Stimulated activated CD4-positive, alpha-beta T cell treated with anti-CD3 and anti-CD28 coated beads, Interleukin-1b, Interleukin-23, amount 100 ng/mL, for 48 hours (primary cell): ENCODE measurements at places on chromosomes 4 and X.

DNA sequence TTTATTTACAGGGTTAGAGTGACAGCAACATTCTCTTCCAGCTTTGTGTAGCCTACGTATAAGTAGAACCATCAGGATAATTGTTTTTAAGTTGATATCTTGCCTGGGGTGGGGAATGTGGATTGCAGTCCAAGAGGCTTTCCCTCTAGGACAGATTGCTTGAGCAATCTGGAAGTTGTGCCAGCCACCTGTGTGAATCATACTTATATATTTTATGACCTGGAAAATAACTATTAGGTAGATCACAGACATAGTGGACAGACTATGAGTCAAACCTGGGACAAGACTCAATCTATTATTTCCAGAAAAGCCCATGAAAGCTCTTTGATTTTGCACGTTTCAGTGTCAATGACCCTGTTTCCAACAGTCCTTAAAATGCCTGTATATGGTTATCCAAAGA is 98.9 kb downstream of the TLL1 start:
- DNase-seq, result no peak

GRCh38 chr4:31791666-31792065 is 1071.5 kb downstream of the PCDH7 start:
- no peak for DNase-seq

DNA sequence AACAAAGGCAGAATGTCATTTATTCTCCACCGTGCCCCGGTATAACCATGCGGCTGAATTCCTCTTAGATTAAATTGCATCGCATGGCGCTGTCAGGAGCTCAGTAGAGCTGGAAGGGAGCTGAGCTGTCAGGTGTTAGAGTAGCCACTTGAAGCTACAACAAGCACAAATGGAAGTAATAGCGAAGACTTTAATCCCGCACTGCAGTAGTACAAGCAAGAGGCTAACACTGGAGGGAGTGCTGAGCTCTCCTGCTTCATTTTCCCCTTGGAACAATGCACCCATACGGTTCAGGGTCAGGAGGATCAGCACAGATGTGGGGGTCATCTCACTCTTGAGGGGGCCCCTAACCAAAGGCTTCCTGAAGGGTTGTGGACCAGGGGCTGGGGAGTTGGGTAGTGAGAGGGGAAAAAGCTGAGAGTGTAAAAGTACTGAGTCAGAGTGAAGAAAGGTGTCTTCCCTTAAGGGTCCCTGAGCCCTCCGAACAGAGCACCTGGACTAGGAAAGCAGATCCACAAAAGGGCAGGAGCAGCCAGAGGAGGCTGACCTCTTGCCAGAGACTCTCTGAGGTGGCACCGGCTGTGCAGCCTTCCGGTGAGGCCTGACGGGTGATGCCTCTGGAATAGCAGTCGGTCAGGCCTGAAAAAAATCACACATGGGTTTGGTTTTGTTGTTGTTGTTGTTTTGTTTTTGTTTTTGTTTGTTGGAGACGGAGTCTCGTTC is 36.0 kb upstream of the CBR4 start:
- DNase-seq, result no peak

DNA sequence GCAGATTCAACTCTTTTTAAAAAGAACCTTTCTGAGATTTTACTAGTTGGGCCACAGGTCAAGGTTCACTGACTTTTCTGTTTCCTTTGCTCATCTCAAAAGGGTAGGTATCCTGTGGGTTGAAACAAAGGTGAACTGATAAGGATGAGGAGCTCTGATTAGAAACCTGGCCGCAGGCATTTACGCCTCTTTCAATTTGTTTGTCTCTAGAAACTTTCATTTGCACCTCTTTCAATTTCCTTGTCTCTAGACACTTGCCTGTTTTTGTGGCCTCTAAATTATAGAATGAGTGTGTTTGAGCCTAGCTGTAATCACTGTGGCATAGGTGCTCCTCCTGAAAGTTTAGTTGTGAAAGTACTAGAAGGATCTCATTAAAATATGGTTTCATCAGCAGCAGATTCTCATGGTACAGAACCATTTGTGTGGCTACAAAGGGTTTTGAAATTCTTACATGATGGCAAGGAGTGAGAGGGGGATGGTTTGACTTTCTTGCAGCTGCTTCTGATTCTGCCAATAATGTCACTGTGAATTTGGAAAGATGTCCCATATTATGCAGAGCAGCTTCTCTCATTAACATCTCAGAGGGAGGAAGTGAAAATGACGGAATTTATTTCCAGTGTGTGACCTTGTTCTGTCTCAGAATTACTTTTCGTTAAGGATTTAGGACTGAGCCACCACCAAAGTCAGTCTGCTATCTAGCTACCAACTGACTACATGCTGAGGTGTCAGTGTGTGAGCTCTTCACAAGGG is 142.2 kb downstream of the SH2D1A start:
- DNase-seq, result no peak

DNA sequence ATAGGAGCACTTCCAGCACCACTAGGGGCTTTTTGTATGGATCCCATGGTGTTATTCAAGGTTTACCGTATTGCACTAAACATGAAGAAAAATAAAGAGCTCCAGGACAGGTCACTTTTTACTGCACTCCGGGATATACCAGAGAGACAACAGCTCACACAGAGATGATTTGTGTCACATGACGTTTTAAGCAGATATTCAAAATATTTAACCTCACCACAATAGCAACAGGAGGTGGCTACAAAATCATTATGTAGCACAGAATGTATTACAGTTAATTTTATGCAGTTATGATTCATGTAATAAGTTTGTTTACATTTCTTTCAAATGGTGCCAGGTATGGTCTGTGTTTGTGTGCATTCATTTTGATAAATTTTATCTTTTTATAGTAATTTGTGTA is 100.6 kb downstream of the LUZP4 start:
- no peak for DNase-seq

DNA sequence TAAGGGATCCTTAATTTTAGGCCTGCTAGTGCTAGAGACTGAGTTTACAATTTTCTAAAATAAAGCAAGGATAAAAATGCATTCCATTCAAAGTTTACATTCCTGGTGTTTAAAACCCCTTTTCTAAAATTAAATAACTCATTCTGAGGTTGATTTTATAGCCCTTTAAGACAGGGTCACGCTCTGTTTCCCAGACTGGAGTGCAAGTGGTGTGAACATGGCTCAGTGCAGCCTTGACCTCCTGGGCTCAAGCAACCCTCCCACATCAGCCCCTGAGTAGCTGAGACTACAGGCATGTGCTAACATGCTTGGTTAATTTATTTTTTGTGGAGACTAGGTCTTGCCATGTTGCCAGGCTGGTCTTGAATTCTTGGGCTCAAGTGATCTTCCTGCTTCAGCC is 6.8 kb upstream of the CDKL2 start:
- DNase-seq, result no peak

GRCh38 chrX:140507223-140507981 is 2.5 kb upstream of the SOX3 start:
- DNase-seq, result no peak

DNA sequence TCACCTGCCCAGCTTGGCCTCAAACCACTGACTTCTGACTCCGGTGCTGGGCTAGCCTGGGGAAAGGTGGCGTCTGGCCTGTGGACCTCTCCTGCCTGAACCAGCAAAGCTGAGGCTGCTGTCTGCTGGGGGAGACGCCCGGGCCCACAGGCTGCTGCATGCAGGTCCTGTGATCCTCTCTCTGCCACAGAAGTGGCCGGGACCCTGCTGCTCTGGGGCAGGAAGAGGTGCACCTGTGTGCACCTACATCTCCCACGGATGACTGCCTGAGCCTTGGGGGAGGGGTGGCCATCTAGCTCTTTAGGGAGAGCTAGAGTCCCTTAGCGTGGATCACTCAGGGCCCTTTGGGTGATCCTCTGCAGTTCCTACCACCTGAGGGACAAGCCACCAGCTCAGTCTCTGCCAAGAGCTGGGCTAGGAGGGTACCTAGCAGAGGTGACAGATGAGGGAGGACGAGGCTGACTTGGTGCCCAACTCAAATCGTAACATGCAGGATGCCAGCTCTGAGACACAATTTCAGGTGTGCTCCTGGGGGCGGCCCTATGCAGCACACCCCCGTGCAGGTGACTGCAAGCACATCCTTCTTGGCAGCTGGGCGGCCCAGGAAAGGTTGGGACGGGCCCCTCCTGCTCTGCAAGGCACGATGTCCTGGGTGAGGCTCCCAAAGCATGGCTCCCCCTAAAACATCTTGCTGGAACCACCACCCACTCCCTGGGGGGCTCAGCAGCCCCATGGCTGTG is 22.5 kb downstream of the LETM1 start:
- no peak for DNase-seq

GRCh38 chr4:41670982-41671381 is 77.5 kb downstream of the PHOX2B start:
- DNase-seq, result no peak

GRCh38 chr4:74315376-74315775 is 7.1 kb downstream of the EPGN start:
- DNase-seq, result no peak

DNA sequence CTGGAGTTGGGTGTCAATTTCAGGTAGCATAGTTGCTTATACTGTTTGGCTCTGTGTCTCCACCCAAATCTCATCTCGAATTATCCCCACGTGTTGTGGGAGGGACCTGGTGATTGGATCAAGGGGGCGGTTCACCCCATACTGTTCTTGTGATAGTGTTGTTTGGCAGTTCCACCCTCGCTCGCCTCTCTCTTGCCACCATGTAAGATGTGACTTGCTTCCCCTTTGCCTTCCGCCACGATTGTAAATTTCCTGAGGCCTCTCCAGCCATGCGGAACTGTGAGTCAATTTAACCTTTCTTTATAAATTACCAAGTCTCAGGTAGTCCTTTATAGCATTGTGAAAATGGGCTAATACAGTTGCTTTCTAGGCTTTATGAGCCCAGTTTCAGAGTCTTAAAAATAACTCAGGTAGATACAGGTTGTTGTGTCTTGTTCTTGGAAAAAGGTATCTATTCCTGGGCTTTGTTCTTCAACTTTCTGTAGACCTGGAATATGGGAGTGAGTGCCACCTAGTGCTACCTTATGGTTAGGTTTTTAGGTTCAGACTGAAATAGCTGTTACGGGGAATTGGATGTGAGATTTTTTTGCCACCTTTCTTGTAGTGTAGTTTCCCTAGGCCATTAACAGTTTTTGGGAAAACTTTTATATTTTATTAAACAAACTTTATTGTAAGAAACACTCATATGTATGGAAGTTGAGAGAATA is 15.6 kb downstream of the PGK1 start:
- no peak for DNase-seq

DNA sequence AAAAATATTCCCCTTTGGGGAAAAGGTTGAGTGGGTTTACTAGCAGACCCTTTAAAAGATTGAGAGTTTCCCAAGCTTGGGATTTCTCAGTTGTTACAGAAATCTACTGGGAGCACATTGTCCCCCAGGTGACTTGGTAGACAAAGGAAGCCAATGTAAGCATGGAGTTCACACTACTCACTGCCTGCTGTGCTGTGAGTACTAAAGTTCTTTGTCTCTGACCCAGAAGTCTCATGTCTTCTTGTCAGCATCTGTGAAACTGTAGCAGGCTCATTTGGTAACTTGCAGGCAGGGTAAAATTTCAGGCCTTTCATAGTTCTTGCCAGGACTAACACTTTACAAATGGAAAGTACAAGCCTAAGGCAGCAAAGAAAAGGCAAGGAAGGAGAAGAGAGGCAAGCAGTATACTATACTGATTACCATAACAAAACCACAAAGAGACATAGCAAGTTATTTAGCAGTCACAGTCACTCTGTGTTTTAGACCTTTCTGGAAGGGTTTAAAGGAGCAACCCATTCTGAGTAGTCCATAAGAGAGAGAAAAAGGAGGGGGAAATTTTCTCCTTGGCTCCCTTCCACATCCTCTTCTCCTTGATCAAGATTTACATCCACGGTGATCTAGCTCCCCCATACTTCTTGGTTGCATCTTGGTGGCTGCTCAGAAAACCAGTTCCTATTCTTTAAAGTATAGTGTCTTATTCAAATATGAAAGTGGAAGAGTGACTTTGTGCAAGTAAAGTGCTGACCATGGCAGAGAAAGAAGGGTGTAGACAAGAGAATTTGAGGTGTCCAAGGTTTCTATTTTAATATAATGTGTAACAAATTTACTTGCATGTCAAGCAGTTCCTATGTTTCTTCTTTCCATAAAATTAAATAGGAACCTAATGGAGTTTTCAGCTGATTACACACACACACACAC is 160.0 kb upstream of the PDE5A start:
- no peak for DNase-seq

- DNase-seq, result no peak
These were observed 40.5 kb downstream of the VEGFC start for GRCh38 chr4:176752191-176752749.

DNA sequence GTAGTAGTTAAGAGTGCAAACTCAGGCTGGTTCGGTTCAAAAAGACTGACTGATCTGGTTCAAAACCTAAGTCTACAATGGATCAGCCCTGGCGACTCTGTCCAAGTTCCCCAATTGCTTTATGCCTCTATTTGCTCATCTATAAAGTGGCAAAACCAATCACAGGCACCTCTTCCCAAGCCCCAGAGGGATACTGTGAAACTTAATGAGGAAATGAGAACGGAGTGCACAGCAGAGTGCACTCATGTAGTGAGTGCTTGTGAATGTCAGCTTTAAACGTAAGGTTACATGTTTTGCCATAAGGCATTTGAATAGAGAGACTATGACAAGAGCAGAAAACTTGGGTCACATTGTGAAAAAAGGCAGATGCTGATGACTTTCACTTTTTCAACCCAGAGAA is 199.7 kb upstream of the KLF3 start:
- no peak for DNase-seq

- DNase-seq, result no peak
These were observed 35.2 kb downstream of the STAP1 start for GRCh38 chr4:67593741-67594175.

DNA sequence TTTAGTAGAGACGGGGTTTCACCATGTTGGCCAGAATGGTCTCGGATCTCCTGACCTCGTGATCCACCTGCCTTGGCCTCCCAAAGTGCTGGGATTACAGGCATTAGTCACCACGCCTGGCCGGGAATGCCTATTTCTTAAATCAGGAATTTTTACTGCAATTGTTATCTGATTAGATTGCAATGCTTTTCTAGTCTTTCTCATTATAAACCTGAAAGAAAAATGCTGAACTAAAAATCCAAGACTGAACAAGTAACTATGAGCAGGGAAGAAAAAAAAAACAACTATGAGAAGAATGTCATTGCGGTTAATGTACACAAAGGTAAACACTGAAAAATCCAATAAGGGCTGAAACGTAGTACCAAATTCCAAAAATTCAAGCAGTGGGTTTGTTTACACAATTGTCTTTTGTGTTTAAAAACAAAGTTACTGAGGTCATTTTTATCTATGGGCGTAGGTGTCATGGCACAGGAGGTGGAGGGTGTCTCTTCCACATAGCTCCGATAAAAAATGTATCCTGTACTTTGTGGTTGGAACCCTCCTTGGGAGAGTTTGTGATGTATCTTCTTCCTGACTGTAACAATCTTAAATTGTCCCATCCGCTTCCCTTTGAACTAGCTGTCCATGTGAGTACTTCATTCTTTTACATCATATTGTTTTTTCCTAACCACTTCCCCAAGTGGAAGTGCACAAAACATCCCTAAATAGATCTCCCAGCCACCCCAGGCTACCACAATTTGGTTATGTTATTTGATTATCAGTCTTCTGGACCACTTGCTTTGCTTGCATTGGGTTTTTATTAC is 11.1 kb upstream of the TMEM156 start:
- no peak for DNase-seq
